ENCODE measurements at places on chromosomes 13 and 19.

GRCh38 chr13:39422845-39423565 lies 180.0 kb downstream of the LHFPL6 start:
- no peak for DNase-seq

GRCh38 chr13:71316792-71317363 lies 550.1 kb downstream of the DACH1 start:
- DNase-seq, result peak; percentile 56

GRCh38 chr19:2612619-2613249 lies 89.8 kb downstream of the GNG7 start:
- no peak for DNase-seq

- DNase-seq, result peak; percentile 65
Observed at GRCh38 chr19:4140237-4140711, 13.2 kb upstream of the CREB3L3 start.

DNA sequence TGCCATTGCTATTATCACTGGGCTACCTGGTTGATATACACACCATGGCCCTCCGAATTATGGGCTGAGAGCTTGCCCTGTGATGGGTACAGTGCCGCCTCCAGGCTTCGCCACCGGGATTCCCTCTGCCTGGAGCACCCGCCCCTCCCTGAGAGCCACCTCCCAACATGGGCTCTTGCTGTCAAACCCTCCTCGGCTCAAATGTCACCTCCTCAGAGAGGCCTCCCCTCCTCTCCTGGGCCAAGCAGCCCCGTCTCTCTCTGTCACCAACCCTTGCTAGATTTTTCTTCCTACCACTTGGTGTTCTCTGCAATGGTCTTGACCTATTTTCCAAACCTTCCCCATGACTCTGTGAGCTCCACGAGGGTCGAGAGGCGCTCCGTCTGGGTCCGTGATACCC lies 12.2 kb upstream of the TLE2 start:
- no peak for DNase-seq

DNA sequence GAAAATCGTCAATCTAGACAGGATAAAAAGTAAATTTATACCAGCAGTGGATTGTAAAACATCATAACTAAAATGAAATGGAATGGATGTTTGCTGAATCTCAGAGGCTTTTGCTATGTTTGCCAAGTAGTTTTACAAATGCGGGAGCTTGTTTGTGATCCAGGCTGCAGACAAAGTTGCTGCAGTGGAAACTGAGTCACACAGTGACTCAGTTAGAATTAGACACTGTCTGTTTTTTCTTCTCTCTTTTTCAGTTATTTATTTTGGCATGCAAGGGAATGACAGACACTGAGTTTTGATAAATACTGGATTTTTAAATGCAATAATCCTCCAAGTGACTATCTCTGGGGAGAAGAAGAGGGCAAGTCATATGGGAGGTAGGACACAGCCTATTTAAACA lies 4.6 kb upstream of the PNMA8A start:
- DNase-seq, result no peak

DNA sequence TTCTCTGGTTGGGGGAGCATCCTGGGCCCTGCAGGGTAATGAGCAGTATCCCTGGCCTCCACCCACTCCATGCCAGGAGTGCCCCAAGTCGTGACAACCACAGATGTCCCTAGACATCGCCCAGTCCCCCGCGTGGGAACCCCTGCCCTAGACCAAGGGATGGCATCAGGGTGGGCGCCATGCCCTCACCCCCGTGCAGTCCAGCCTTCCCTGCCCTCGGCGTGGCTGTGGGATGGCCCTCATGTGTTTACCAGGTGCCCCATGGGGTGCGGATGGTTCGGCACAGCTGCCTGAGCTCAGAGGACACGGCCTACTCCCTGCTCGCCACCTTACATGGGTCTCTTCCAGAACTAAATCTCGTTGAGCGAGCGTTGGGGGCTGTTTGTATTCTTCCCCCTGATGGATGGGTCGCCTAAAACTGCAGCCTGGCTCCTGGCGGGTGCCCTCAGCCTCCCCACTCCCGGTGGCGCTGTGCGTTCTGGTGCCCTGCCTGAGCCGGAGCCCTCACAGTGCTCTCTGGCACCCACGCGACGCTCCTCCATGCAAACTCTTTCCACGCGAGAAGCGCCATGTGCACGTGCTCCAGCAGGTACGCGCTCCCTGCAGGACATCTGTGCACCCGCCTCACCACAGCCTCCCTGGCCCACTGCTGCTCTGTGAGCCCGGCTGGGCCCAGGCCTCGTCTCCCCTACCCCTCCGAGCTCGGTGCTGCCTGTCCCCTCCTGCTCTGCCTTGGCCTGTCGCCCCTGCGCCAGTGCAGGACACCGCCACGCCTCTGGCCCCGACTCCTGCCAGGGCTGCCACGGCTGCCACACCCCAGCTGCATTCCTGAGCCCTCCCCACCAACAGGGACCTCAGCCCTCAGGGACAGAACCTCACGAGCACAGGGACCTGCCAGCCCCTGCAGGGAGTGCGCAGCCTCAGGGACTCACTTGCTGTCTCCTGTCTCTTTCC lies 145.0 kb downstream of the KDM4B start:
- no peak for DNase-seq

DNA sequence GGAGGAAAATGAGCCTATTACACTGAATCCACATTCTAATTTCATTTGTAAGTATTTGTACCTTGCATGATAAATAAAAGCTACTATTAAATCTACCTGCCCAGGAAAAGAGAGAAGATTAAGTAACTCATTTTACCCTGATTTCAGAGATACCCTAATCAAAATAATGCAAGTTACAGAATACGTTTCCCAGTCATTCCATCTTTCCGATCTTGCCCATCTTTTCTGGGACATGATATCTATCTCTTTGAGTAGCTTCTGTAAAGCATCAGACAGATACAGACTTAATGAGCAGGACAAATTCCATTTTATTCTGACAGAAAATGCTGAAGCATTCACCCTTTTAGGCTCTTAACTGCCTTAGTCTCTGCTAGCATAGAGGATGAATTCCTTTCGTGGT lies 56.6 kb downstream of the SPRY2 start:
- no peak for DNase-seq

DNA sequence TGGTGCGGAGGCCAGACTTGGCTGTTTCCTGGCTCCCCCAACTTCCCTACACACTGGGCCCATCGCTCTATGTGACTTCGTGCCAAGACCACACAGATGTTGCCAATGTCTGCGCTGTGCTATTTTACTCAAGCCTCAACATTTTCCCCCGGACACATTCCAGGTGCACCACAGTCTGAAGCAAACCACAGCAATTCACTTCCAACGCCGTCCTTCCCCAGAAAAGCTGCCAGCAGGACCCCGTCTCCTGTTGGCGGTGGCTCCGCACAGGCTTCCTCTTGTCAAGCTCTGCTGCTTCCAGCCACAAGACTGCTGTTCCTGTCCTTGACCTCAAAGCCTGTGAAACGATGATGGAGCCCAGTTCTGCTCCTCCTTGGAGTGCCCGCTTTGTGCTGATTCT lies 100.7 kb downstream of the CRYL1 start:
- DNase-seq, result no peak

DNA sequence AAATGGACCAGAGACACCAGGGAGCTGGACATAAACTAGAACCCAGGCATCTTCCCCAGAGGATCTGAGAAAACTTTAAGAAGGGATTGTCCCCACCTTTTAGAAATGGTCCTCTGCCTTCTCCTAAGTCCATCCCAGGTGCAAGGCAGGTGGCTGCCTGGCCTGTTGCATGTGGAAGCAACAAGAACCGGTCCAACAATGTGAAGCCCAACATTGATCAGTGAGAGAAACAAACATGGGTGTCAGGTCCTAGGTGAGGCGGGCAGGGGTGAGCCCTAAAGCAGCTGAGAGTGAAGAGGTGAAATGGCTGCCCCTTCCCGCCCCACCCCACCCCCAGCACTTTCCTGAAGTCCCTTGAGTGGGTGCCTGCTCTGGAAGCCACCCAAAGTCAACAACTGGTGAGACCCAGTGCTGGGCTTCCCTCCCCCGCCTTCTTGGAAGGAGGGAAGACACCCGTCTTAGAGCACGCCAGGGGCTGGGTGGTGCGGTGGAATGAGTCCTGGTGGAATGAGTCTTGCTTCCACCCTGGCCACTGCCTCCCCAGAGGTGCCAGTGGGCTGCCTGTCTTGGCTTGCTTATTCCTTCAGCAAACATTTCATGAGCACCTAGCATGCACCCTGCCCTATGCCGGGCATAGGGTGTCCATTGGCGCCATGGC lies 1.7 kb downstream of the AP1M1 start:
- DNase-seq, result no peak
